CMK (cell line): ENCODE measurements at places on chromosomes 1 and 21.

- no peak for DNase-seq
These were observed 26.4 kb upstream of the VPS13D start for GRCh38 chr1:12203216-12204007.

- DNase-seq = no peak
These were observed 135.0 kb upstream of the COL6A1 start for GRCh38 chr21:45846373-45847160.

DNA sequence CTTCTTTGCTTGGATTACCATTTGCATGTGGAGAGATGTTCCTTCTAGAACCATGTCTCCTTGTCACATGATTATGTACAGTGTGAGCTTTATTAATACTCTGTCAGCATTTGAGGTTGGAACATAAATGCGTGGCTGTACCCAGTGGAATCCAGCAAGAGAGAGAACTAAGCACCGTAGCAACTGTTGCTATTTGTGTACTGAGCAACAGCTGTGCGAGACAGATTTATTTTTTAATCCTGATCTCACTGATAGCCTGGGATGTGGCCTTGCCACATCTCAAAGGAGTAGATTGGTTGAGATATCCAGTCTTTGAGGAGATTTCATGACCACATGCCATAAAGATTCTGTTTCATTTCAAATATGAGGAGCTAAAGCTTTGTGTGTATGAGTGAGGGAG, 43.4 kb downstream of the KIF1B start:
- no peak for DNase-seq

GRCh38 chr1:21317035-21317689, 26.9 kb upstream of the ECE1 start:
- DNase-seq = no peak

GRCh38 chr1:11661103-11661502, 2.9 kb upstream of the FBXO6 start:
- no peak for DNase-seq
